NCI-H1930 (cell line): ENCODE measurements at places on chromosomes 7 and 10.

- no peak for DNase-seq
These were observed 136.3 kb downstream of the ZNF248 start for GRCh38 chr10:37721100-37721499.

DNA sequence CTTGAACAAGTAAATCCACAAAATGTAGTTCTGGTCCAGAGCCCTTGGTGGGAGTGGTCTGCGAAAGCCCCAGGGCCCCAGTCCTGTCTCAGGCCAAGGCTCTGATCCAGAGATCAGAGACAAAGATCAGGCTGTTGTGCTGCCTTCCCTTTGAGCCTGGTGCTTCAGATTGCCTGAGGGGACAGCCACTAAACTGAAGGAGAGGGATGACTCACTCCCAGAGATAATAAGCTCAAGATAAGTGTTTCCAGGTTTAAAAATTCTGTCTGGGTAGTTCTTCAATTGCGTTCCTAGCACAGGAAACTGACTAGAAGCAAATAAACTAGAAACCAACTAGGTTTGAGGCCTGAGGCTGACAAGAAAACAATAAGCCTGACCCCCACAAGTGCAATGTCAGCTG is 190.2 kb downstream of the RAMP3 start:
- no peak for DNase-seq

- peak; percentile 47 for DNase-seq
These were observed 138.6 kb downstream of the CHN2 start for GRCh38 chr7:29332875-29333855.

DNA sequence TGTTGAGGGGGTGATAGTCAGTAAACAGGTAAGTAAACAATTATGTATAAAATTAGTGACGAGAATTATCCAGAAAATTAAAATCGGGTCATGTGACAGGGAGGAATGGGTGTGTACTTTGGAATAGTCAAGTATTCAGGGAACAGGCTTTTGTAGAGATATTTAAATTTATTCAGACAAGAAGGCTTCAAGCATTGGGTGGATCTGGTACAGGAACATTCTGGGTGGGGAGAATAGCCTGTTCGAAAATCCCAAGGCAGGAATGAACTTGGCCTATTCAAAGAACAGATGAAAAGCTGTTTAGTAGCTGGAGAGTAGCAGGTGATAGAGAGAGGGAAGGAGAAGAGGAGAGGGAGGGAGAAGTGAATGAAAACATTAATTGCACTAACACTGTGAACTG is 448.9 kb upstream of the FZD8 start:
- no peak for DNase-seq

DNA sequence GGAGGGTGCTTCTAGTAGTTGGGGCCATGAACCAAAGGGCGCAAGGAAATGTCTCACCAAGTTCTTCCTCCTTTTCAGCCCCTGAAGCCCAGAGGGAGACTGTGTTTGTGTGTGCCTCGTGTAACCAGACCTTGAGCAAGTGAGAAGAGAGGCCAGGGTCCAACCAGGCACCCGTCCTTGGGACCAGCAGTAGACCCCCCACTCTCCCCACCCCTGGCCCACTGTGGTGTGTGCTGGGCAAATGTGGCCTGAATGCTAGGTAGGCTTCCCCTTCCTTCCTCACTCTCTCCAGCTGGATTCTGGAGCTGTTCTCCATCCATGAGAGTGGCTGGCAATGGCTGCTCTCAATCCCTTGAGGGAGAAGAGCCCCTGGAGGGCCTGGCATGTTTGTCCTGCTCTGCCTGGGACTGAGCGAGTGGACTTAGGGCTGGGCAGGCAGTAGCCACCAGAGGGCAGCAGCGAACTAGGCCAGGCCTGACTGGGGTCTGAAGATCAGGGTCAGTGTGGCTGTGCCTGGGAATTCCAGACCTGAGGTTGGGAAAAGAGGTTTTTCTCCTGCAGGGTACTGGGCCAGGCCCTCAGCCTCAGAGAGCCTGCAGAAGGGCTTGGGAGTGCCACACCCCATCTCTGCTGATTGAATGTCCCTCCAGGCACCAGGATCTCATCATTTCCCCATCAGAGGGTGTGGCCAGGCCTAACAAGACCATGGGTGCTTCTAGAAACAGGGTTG is 12.5 kb downstream of the SFRP5 start:
- DNase-seq, result peak; percentile 25

GRCh38 chr7:95609277-95609971 is 13.1 kb upstream of the PDK4 start:
- peak; percentile 69 for DNase-seq

GRCh38 chr10:1685699-1686490 is 51.4 kb downstream of the ADARB2 start:
- no peak for DNase-seq

DNA sequence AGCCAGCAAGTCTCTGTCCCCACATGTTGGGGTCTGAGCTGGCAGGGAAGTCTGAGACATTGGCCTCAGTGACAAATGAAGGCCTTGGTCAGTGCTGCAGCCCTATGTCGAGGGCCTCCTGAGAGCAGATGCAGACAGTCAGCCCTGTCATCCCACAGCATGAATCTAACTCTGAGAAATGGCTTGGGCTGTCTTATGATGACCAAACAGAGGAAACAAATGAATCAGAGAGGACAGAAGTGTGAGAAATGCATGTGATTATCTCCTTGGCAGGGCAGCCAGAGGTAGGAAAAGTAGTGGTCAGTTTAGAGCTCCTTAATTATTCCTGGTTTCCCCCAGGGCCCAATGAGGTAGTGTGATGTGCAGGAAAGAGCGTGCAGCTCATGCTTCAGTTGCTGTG is 287.6 kb downstream of the SORCS3 start:
- no peak for DNase-seq

DNA sequence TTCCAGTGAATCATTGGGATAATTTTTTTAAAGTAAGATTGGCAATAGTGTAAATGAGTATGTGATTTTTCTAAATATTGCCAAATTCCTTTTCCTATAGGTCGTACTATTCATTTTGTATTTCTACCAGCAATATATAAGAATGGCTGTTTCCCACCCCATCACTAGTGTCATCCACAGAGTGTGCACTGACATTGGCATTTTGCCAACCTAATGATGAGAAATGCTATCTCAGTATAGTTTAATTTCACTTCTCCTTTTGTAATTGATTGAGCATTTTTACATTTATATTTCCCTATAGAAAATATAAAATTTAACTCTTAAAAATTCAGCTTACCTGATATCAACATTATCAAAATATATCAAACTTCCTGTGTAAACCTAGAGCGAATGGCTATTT is 17.6 kb upstream of the TMEM26 start:
- DNase-seq, result no peak

DNA sequence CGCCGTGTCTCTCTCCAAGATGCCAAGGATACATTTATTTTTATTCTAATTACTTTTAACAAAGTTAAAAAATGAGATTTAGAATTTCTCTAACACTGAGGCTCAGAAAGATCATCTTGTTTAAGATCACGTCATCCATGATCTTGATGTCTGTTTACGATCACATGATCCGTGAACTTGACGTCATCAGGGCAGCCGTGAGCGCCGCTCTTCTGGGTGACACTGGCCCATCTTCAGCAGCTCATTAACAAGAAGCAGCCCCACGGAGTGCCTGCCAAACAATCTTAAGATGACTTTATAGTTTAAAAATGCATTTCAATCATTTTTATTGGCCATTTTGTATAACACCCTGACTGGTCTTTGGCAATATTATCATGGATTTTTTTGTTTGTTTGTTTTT is 291.1 kb upstream of the PRKCQ start:
- DNase-seq, result peak; percentile 19

DNA sequence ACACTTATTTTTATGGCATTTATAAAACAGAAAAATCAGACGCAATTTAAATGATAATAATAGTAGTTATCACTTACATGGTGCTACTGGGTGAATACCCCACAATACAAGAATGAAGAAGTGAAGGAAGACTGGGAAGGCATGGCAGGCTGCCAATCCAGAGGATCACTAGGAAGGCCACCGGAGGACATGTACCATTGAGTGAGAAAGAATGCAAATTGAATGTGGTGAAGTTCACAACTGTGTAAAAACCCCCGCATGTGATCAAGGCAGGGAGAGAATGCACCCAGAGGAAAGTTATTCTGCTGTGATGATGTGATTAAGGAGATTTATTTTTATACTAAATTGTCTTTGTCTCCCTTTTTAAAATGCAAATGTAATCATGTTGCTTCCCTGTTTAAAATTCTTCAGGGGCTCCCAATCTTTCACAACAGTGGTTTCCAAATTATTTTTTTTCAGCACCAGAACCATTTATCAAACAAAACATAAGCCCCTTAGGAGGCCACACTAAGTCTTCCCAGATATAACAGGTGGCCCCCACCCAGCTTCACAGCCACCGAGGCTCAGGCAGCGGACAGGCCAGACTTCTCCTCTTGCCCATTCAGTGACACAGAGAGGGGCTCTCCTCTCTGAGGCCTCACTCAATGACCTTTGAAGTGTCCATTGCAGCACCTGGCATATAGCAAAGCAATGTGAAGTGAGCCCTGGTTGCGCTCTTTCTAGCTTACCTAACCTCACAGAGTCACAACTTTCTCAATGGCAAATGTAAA is 59.6 kb downstream of the FRMPD2 start:
- DNase-seq, result no peak

DNA sequence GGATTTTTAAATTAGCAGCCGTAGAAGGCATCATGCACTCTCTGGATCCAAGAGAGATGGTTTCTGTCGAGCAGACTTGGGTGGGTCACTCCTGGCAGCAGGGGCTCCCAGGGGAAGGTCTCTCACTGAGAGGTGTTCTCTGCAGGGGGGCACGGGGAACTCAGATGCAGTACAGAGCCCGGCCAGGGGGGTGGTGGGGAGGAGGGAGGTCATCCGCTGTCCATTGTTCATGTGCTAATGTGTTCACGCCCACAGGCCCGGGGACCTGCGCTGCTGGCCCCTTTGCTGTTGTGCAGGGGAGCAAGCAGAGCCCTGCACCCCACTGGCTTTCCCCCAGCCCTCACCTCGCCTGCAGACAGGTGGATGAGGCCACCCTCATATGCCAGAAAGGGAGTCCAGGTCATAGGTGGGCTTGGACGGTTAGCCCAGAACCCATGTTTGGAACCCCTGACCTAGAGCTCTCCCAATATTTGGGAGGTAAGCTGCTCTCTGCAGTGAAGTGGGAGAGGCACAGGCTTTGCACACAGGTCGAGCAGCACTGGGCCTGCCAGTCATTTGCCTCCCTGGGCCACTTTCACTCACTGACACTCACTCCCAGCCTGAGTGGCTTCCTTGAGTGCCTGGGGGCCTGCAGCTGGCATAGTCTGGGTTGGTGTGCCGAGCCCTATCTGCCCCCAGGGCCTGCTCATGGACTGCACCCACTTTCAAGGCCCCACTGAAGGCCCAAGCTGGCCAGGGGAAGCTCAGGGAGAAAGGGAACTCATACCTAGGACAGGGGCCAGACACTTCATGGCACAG is 12.6 kb upstream of the TBRG4 start:
- no peak for DNase-seq

DNA sequence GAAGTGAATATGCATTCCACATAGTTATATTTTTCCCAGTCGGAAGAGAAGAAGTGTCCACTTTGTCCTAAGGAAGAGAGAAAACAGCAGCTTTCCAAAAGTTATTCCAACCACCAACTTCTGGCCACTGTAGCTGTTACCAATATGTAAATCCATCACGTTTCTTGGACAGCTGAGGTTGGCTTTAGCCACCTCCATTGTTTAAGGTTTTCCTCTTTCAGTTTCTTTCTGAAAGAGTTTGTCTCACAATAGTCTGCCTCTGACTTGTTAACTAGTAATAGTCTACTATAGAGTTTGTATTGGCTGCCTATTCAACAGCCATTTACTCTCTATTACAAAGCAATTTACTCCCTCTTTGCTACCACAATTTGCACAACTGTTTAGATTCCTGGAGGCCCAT is 457.6 kb upstream of the LRRN3 start:
- DNase-seq, result no peak

GRCh38 chr10:77600640-77601039 is 37.0 kb downstream of the KCNMA1 start:
- DNase-seq, result no peak

- no peak for DNase-seq
These were observed 32.0 kb upstream of the EN2 start for GRCh38 chr7:155425887-155426286.

DNA sequence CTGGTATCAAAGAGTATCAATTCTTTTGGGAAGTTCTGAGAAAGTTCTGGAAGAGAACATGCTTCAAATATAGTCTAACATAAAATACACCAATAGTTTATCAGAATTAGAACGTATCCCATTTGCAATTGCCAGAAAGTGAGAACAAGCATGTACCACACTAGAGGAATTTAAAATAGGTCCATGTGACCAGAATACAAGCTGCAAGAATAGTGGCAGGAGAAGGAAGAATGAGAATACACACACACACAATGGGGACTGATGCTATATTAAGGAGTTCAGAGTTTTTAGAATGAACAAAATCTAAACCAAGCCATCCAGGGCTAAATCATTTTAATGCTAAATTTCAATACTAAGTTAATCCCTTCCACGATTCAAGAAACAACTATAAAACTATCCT is 99.1 kb upstream of the TMEM168 start:
- DNase-seq, result no peak

- no peak for DNase-seq
These were observed 319.3 kb upstream of the CACNA2D1 start for GRCh38 chr7:82762880-82763279.

DNA sequence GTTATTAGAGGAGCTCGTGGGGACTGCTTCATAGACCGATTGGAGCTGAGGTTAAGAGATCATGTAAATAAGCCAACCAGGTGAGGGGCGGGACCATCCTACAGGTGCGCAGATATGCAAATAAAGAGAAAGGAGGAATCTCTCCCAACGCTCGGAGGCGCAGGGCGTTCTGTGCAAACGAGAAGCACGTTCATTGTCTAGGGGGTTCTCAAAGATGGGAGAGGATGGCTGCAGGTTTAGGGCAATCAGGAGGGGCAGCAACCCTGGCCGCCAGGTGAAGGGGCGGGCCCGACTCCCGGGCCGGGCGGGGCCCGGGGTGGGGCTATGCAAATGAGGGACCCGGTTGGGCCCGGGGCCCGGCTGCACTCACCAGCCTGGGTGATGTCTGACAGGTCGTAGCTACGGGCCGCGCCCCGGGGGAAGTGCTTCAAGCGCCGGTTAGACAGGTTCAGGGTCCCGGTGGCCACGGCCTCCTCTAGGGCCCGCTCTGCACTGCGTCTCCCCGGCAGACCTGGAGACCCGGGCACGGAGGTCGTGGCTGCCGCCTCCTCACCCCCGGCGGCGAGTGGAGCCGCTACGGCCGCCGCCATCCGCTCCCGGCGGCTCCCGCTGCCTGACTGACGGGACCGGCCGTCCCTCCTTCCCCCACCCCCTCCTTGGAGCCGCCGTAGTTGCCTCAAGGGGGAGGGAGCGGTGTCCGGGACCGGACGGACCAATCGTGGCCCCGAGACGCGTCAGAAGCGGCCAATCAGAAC is at the start of gene LRCH4:
TSS of gene LRCH4 (minus strand) at position 619 of the 755 bp plus-strand sequence. CDS start at position 590, 29 bp downstream.
- DNase-seq, result peak; percentile 69

DNA sequence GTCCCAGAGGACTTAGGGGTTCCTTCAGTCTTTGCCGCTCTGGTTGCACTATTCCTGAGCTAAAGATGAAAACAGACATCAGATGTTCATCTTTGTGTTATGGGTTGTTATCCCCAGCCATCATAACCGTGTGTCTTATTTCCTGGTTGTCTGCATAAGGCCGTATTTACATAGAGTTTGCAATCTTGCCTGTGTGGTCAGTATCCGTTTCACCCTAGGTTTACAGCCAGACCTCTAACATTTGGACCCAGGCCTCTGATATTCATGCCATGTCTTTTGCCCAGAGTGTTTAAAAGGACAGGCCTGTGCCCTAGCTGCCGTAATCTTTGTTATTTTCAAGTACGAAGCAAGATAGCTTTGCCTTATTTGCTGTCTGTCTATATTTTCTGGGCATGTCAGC is 26.6 kb downstream of the LRRC4 start:
- no peak for DNase-seq

GRCh38 chr10:81882011-81882410 is 7.0 kb downstream of the NRG3 start:
- no peak for DNase-seq

GRCh38 chr10:48473704-48474103 is 131.2 kb downstream of the ARHGAP22 start:
- no peak for DNase-seq
